ENCODE measurements at places on chromosomes 6 and 20.
A peak's percentile ranks its signal among the peaks of the same experiment; 100 is the strongest.

DNA sequence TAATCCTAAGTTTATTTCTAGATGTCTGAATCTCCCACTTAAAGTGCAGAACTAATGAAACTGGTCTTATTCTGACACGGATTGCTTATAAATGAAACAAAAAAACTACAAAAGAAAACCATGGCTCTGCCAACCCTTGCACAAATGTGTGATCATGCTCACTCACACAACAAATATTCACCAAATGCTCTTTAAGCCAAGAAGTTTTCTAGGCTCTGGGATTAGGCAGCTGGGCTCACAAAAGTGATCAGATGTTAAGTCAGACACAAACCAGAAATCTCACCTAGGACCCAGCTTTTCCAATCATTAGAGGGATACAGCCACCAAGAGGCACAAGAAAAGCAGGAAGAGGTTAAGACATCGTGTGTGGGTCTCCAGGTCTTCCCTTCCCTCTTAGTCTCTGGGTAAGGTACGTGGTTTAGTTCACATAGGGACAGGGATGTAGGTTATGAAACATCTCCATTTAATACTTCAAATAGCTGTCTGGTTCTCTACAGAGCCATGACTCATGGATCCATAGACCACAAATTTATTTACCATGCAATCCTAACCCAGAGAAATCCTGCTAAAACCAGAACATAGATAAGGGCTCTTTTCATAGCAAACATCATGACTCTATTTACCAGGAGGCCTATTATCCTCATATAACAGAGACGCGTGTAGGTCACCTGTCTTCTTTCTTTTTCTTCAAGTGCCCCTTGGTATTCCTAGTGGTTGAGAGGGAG lies 165.2 kb downstream of the WDR27 start:
- DNase-seq: no peak

DNA sequence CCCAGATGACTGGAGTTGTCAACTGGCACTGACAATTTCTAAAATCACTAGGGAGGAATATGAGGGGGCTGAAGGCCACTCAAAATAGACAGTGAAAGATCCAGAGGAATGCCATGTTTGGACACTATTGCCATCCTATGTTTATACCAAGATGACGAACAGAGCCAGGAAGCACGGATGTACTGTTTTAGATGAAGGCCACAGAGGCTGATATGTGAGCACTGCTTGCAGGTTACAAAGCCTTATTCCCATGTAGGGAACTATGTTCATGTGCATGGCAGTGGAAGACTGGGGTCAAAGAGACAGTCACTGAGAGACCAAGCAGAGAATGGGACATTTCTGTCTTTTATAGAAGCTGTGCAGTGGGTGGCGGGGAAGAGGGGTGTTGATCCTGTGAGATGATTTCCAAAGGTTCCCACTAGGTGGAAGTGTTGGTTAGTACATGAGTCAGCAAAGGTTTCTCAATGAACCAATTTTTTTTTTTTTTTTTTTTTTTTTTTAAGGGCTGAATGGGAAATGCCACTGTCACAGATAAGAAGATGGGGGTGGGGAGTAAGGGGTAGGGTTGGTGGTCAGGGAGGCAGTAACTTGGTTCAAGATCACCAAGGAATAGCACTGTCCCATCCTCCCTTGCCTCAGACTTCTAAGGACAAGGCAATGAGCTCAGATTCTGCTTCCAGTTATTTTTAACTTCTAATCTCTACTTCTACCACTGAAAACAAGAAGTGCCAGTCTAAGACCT lies 46.7 kb upstream of the MOCS1 start:
- DNase-seq: no peak

GRCh38 chr20:59737073-59737666 lies 132.8 kb downstream of the PHACTR3 start:
- no peak for DNase-seq

- no peak for DNase-seq
Measured at GRCh38 chr6:88810701-88811100, 152.7 kb downstream of the RNGTT start.

DNA sequence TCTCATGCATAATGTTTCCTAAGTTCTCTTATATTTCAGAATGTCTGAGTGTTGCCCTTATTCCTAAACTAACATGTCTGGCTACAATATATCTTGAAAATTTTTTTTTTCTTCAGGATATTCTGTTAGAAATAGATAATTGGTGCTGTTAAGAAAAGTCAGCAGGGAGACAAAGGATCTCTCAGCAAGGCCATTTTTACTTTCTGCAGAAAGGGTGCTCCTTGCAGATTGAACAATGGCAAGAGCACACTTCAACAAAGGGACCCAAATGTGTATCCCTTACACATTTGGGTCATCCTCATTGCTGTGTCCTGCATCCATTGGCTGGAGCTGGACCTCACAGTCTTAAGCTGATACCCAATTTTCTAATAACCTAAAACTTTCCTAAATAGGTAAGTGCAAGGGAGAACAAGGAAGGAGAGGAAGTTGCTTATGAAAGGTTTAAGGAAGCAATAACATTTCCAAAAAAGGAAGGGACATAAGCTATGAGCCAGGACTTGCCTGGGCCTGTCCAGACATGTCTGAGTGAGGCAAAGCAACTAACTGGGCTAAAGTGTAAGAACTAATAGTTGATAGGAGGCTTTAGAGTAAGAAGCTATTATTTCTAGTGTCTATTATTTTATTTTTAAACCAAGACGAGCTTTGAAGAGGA lies 429.6 kb downstream of the BCKDHB start:
- no peak for DNase-seq

DNA sequence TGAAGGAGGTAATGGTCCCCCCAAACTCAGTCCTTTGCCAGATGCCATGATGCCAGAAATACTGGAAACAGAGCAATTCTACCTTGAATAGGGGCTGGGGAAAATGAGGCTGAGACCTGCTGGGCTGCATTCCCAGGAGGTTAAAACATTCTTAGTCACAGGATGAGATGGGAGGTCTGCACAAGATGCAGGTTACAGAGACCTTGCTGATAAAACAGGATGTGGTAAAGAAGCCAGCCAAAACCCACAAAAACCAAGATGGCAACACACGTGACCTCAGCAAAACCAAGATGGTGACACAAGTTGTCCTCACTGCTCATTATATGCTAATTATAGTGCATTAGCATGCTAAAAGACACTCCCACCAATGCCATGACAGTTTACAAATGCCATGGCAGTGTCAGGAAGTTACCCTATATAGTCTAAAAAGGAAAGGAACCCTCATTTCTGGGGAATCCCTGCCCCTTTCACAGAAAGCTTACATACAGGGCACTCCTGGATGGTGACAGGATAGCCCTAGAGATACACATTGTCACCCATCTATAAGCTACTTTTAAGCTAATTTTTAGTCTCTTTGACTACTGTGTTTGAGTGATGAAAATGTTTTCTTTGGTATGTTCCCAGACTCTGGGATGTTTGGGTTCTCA lies 979.7 kb downstream of the TBC1D32 start:
- DNase-seq: no peak

- no peak for DNase-seq
Measured at GRCh38 chr20:44884907-44885391, 556 bp upstream of the YWHAB start.

- DNase-seq: peak; percentile 46
Measured at GRCh38 chr6:12233693-12234571, 56.2 kb upstream of the EDN1 start.

GRCh38 chr6:135314543-135314942 lies 133.4 kb downstream of the MYB start:
- no peak for DNase-seq

GRCh38 chr20:44217342-44218092 lies 6.9 kb upstream of the OSER1 start:
- DNase-seq: peak; percentile 66

DNA sequence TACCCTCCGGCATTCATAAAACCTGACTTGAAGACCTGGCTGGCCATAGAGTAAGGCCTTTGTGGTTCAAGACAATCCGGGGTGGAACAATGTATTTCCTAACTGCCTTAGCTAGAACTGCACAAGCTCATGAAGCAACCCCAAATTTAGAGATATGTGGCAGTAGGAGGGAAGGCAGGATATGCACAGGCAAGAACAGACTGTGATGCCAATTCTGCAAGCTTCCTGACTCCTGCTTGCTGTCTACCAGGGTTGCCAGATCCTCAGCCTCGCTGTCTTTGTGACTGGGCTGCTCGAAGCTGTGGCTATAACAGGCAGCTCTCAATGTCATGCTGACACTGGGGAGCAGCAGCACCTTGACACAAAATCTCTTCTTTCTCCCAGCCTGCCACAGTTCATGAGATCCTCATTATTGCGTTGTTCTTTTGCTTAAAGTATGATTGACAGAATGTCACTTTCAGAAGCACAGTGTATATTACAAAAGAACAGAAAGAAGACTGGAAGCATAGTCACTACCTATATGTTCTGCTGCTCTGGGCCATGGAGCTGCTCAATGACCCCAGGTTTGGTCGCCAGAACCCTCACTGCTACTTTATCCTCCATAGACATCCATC lies 18.3 kb upstream of the SHLD1 start:
- no peak for DNase-seq

DNA sequence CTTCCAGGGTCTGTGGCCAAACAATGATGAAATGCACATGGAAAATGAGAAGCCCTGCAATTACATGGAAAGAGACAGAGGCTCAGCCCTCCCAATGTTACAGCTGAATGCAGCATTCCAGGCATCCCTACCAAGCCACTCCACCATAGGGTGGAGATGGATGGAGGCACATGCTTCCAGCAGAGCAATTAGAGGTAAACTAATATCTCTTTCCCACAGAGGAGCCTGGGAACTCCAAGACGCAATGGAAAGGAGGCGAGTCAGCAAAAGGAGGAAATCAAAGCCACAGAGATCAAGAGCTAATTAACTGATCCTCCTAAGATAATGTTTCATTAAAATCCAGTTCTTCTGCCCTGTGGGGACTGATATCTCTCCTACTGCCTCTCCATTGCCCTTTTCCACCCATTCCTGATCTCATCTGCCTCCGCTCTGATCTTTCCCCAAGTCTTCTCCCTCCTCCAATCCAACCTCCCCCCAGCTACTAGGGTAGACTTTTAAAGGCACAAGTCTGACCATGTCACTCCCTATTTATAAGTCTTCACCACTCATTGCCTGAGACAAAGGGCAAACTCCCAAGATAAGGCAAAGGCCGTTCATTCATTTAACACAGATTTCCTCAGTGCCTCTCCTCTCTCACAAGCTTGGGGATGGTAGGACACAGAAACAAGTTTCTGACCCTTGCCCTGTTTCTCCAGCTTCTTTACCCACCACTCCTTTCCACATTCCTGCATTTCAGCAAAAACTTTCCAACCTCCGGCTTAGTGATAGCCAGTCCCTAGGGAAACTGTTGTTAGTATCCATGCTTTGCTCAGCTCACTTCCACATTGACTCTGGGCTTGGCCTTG lies 14.3 kb upstream of the KCNB1 start:
- DNase-seq: no peak

GRCh38 chr6:139323511-139324300 lies 31.9 kb upstream of the TXLNB start:
- peak; percentile 78 for DNase-seq

DNA sequence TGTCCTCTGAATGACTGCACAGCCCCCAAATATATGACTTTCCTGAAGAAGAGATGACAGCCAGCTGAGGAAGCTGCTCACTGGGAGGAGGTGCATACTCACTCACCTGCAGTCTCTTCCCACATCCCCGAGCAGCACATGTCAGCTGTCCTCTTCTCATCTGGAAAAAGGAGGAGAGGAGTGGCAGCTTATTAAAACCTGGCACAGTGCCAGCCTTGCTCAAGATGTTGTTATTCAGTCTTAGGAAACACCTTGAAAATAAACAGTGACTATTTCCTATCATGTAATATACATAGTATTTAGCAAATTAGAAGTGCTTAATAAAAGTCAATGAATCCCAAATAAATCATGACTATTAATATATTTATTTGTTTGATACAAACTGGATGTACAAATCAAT lies 232.9 kb downstream of the EPM2A start:
- no peak for DNase-seq

DNA sequence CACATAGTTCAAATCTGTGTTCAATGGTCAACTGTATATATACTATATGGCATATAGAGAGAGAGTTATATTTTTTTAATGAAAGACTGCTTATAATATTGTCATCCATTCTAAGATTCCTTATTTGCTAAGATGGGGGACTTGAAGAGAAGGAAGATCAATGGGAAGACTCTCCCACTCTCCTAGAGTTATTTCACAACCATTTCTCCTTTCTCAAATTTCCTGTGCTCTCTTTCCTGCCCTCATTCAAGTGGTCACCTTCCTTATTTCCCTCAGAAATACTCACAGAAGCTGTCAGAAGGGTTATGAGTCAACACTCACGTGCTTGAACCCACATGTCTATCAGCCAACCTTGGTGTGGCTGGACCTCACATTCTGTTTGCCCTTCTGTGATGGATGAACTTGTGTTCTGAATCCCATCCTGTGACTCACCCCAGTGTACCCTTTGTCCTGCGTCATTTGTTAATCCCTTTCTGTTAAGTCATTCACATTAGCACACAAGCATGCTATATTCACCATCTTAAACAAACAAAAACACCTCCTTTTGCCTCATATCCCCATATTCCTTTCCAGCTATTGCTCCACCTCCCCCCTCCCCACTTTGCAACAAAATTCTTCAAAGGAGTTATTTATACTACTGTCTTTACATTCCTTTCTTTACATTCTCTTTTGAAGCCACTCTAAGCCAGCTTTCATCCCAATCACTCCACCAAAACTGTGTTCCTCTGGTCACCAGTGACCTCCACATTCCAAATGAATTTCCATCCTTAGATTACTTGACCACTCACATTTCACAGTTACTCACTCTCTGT lies 279.3 kb upstream of the TCF21 start:
- DNase-seq: no peak

DNA sequence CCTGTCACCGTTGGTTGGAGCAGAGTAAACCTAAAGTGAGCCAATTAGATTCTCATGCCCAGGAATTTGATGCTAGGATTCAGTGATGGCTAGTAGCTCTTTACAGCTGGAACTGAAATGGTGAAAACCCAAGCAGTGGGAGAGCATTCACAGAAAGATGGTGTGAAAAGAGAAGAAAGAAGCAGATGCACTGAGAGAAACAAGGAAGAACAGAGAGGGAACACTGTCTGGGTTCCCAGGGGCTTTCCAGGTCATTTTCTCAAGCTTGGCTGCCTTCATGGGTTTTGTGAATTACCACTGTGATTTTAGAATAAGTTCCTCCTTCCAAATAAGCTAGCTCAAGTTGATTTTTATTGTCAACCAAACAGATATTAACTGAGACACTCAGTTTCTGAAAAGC lies 104.1 kb upstream of the AKIRIN2 start:
- no peak for DNase-seq

- no peak for DNase-seq
Measured at GRCh38 chr6:4446982-4447381, 311.6 kb upstream of the ECI2 start.
